ENCODE measurements at places on chromosomes 1 and 21.

DNA sequence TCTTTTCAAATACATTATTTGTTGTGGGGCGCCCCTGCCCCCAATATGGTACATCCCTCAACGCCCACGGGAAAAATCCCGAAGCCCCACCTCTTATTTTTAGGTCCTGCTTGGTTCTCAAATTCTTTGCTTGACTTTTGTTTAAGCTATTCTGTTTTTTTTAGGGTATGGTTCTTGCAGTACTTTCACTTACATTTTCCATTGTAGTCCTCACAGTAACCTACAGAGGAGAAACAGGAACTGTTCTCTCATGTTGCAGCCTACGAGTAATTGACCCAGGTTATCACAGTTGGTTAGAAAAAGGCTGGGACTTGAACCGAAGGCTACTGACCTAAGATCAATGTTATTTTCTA, 697 bp upstream of the C21orf91 start:
- no peak for DNase-seq

- DNase-seq, result no peak
These were observed 28.8 kb downstream of the VANGL2 start for GRCh38 chr1:160429125-160429561.

DNA sequence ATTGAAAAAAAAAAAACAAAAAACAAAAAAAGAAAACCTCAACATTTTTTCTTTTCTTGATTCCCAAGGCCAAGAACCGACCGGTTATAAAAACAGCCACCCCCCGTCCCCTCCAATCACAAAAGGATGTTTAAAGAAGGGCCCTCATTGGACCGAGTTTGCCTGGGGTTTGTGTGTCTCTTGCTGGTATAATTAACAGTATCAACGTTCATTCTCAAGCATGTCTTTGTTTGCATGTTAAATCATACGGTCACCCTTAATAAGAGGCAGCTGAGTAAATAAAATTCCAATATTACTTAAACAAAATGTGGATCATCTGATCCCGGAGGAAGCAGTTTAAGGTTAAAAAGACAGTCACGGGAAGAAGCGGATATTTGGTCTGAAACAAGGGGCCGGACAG, 201.1 kb downstream of the PRDM2 start:
- no peak for DNase-seq

DNA sequence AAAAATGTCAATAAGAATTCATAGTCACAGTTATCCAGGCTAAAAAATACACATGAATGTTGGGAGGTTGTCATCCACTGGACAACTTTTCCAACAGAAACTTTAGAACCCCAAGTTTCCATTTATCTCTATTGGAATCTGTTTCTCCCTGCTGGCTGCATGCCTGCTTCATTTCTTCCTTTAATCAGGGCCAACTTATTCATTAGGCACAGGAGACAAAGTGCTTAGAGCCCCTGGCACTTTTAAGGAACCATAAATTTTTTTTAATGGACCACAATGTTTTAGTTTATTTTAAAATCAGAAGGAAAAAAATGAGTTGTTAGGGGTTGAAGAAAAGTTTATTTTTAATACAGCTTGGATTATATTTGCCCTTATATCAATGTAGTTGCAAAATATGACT, 26.7 kb upstream of the C2CD2 start:
- no peak for DNase-seq

Measured in non-pigmented ciliary epithelial cell (primary cell).